ENCODE measurements at places on chromosomes 1 and 21.

DNA sequence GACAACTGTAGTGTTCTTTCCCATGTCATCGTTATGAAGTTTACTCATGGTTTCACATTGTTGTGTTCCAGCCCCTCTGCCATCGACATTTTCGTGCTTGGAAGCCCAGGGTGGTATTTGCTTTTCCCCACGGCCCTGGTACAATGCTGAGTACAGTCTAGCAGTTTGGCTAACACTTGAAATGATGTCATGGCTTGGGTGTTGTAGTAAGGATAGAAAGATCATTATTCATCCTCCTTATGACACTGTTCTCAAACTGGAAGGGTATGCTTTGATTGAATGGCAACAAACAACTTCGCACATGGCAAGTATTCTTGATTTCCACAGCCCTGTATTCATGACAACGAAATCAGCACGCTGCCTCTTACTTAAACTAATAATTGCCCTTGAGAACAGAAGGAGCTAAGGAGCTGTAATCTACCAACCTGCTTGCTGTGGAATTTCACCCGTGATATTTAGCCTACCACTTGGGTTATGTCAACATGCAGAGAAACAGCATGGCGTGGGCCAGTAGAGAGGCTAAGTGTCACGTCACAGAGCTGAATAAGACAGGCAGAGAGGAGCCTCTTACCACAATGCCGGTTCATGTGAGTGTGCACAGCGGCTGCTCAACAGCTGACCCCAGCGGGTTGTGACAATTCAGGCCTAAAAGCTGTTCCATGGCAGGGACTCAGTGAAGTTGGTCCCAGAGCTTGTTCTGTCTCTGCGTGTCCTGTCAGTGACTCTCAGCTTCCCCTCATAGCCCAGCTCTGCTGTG, 73.9 kb downstream of the KCNJ6 start:
- peak; percentile 37 for DNase-seq

DNA sequence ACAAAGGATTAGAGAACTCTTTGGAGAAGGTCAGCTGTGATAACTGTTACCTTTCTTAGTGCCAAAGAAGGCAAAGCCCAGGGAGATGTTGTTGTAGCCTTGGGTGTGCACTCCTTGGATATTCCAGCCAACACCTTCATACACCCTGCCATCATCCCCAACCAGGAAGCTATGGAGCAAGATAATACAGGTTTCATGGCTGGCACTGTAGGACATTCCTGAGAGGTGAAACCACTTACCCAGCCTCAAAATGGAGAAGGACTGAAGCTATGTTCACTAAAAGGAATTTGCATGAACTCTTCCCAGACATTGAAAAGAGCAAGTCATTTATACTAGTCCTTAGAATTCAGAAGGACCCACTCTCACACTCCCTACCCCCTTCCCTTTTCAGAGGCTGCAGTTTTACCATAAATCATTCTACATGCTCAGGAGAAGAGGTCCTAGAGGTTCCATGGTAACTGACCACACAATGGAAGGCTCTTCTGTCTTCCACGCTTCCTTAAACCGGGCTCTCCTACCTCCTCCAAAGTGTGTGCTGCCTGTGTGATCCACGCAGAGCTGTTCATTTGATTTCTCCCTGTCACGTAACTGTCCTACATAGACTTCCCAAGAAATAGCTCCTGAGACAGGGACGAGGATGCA, 5.5 kb downstream of the PGLYRP4 start:
- no peak for DNase-seq

- no peak for DNase-seq
These were observed 26.4 kb downstream of the MYOM3 start for GRCh38 chr1:24085546-24085945.

- no peak for DNase-seq
These were observed 202.4 kb upstream of the L1TD1 start for GRCh38 chr1:61992257-61992656.

DNA sequence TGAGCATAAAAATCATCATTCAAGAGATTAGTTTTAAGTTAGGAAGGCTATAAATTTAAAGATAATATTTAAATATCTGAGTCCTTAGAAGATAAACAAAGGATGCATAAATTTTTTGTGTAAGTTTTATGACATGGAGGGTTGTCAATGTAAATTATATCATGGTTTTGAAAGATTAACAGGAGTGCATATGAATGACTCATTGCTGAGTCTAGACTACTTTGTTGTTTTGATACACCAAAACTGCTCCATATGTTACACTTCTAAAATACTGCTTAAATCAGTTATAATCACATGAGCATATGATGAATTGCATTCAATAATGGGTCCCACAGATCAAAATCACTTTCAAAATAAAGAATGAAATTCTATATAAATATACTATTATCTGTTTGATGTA, 312.5 kb downstream of the KCNT2 start:
- no peak for DNase-seq

GRCh38 chr21:44845418-44846223, 27.8 kb upstream of the SUMO3 start:
- no peak for DNase-seq

DNA sequence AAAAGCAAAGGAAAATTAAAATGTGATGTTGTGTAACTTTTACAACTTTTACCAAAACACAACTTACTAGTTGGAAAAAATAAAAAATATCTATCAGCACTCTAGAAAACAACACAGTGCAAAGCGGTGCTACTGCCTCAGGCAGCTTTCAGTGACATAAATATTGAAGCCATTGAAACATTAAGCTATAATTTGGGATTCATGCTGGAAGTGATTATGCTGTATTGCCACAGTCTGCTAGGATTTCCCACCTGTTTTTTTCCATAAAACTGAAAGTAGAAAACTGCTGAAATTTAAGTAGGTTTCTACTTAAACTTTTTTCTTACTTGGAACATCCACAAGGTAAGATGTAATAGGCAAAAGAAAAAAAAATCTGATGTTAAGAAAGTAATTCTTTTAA, 674.4 kb downstream of the KCNT2 start:
- no peak for DNase-seq

DNA sequence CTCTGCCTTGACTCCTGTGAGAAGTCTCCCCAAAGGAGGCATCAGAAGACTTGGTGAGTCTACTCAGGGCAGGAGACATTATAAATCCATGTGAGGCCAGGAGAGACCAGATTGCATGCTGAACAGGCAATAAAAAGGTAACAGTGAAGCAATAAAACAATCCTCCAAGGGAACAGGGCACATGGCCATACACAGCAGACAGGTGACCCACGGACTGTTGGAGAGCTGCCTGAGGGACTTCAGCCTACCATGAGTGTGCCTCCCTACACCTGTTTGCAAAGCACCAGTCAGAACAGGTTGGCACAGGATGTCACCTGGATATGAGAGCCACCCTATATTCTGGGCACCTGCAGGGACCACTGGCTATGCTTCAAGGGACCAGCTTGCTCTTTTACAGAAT, 67.6 kb downstream of the MAB21L3 start:
- DNase-seq: no peak

- DNase-seq: no peak
These were observed 49.9 kb downstream of the SUCO start for GRCh38 chr1:172582889-172583288.

DNA sequence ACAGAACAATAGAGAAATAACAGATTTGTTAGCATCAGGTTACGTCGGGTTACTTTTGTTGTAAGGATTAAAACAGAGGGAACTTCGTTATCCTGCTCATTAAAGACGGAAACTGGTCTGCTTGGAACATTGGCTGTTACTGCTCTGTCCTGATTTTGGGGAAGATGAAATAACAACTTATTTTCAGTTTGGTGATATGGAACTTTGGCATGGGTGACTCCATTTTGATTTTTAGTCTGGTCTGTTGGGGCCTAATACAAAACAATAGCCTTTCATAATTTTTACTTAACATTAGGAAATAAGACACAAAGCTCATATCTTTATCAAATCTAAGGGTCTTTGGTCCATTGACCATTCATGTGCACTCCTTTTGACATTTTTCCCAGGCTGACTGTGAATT, 220.5 kb upstream of the DUSP10 start:
- no peak for DNase-seq

- DNase-seq: no peak
These were observed 29.2 kb downstream of the EPHB2 start for GRCh38 chr1:22739648-22740385.

GRCh38 chr1:230359992-230360668, 66.0 kb downstream of the PGBD5 start:
- no peak for DNase-seq

DNA sequence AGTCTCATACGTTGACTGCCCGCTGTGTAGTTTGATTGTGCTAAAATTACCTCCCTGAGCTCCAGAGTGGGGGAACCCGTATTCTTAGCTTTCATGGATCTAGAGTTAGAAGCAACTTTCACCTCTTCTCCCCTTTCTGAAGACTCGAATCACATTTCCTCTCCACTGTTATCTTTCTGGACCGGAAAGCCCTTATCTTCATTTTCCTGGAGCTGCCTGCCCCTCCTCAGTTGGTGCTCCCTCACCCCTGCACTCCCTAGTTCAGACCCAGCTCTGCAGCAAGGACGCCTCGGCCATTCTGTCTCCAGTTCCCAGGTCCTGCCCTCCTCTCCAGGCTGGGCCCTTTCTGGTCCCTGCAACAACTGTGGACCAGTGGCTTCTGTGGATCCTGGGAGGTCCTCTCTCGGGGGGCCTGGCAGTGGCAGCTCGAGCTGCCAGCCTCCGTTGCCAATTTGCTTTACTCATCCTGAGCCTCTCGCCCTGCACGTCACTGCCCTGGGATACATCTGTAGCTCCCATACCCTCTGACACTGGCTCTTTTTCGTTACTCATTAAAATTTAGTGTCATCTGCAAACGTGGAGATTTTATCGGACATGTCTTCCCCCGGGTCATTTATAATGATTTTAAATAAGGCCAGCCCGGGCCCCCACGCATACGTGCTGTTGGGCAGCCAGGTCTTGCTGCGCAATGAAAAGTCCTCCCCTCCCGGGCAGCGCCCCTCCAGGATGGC, 141.5 kb upstream of the VAMP3 start:
- DNase-seq: no peak

- DNase-seq: no peak
These were observed 162.7 kb upstream of the COL6A1 start for GRCh38 chr21:45818904-45819285.

DNA sequence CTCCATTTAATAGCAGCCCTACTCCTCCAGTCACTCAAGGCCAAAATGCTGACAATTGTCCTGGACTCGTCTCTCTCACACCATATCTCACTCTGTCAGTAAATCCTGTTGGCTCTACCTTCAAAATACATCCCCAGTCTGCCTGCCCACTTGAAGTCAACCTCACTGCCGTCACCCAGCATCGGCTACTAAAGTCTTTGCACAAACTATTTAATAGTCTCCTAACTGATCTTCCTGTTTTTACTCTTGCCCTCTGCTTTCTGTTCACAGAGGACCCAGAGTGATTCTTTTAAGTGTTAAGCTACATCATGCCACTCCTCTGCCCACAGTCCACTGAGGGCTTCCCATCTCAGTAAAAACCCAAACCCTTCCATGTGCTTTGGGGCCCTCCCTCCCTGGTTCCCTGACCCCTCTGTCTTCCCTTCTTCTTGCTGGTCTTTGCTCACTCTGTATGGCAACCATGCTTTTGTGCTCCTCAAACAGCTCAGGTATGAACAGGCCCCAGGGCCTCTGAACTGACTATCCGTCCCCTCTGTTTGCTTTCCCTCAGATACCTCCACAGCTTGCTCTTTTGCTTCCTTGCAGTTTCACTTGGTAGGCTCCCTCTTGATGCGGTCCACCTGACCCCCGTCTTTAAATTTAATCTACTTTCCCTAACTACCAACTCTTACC, 19.0 kb downstream of the RNASEL start:
- no peak for DNase-seq
